Aorta (tissue), 5 donors: ENCODE measurements at places on chromosomes 12 and 14.

DNA sequence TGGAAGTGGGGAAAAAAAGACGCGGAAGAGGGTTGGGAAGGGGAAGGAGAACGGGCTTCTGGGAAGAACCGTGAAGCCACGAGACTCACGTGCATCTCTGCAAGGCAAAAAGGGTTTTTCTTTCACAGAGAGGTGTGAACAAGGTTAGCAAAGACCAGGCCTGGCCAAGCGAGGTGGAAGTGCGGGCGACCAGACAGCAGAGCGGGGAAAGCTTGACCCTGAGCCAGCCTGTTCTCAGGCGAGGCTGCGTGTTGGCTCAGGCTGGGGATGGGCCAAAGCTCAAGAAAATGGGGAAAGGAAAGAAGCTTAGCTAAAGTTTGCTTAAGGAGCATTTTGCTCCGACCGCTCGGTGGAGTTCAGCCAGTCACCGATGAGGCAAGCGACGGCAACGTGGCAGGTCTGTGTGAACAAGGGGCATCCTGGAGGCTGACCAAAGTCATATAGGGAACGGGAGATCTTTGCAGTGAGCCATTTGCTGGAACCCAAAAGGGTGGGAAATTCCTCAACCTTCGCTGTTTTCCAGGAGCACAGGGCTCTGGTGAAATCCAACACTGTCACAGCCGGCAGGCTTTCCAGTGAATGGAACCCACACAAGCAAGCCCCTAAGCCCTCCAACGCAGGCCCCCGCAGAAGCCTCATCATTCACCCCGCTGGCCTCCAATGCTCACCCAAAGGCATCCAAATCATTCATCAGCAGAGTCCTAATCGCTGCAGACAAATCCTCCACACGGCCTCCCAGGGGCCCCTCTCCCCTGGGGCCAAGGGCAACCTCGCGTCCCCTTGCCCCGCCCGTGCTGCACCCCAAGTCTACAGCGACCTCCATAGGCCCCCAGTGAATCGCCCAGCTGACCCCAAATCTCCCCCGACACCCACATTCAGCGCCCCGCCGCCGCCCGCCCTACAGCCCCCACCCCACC is 754 bp downstream of the ZNF605 start:
- peaks cover 4% of the 10 kb centered on the region for H3K4me1 ChIP-seq
- H3K27me3 ChIP-seq = no peaks in the 10 kb centered on the region
- H3K27ac ChIP-seq = peak overlapping the region; percentile 93
- peaks cover 1% of the 10 kb centered on the region for H3K36me3 ChIP-seq
- DNase-seq = peak; percentile 85
- peak overlapping the region; percentile 99 for H3K4me3 ChIP-seq

- H3K4me3 ChIP-seq = no peak overlapping the region
- no peaks in the 10 kb centered on the region for H3K36me3 ChIP-seq
- DNase-seq = no peak
- H3K27ac ChIP-seq = no peak overlapping the region
Observed at GRCh38 chr12:124147575-124147974, 147.3 kb upstream of the RFLNA start.

- DNase-seq = peak; percentile 67
- H3K4me3 ChIP-seq = no peak overlapping the region
- H3K4me1 ChIP-seq = no peaks in the 10 kb centered on the region
Observed at GRCh38 chr14:93716746-93717667, 71.3 kb downstream of the PRIMA1 start.

GRCh38 chr14:68318828-68319227 is 474.0 kb downstream of the ZFP36L1 start:
- peaks cover 2% of the 10 kb centered on the region for H3K4me1 ChIP-seq
- H3K36me3 ChIP-seq = no peaks in the 10 kb centered on the region
- H3K4me3 ChIP-seq = no peak overlapping the region
- H3K27ac ChIP-seq = no peak overlapping the region

DNA sequence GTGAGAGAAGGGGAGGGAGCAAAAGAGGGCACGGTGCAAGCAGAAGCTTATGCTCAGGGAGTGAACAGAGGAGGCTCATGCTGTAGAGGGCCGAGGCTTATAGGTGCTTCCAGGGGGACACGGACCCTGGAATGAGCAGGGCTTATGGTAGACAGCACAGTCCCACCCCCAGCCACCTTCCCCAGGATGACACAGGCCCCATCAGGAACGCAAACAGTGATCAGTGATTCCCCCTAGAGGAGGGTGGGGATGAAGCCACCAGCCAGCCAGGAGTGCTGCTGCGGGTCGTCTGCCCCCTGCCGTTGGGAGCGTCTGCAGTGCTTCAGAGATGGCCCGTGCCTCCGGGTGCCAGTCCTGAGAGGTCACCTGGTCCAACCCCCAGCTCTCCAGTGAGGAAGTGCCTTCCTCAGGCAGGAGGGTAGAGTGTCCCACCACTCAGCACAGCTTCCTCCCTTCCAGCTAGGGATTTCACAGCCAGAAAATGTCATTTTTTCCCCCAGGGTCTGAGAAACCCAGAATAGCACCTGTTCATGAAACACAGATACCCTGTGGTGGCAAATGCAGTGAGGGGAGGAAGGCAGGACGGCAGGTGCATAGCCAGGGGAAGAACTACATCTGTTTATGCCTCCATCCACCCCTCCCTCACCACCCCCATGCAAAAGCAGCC is 60.7 kb downstream of the SLC6A12 start:
- no peak overlapping the region for H3K4me3 ChIP-seq
- H3K27ac ChIP-seq = no peak overlapping the region
- no peaks in the 10 kb centered on the region for H3K4me1 ChIP-seq
- no peaks in the 10 kb centered on the region for H3K36me3 ChIP-seq
- peak; percentile 77 for DNase-seq

DNA sequence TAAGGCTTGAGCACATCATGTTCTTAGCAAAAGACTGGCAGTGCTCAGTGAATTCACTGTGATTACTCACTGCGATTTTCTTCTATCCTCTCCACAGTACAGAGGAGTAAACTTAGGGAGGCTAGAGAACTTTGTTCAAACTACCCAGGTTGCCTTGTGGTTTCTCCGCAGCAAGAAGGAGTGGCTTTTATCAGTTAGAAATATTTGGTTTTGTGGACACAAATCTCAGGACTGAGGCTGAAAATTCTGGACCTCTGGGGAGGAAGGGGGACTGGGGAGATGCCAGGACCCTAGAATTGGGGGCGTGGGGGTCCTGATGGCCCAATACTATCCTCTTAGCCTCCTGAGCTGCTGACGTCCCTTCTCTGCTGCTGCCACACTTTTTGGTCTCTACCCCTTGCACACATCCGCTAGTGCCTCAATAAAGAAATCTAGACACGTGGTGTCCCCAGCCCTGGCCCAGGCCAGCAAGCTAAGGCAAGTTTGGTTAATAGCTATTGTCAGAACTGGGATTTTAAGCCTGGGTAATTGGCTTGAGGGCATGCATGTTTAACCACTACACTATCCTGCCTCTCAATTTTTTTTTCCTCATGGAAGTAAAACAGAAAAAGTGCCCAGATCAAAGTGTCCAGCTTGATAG is 842 bp downstream of the OAS2 start:
- no peaks in the 10 kb centered on the region for H3K27me3 ChIP-seq
- peak overlapping the region; percentile 52 for H3K4me3 ChIP-seq
- no peaks in the 10 kb centered on the region for H3K36me3 ChIP-seq
- peak; percentile 62 for DNase-seq
- H3K27ac ChIP-seq = no peak overlapping the region
- H3K4me1 ChIP-seq = no peaks in the 10 kb centered on the region

- H3K4me3 ChIP-seq = no peak overlapping the region
- DNase-seq = no peak
- H3K4me1 ChIP-seq = no peaks in the 10 kb centered on the region
- no peaks in the 10 kb centered on the region for H3K27me3 ChIP-seq
- no peak overlapping the region for H3K27ac ChIP-seq
Observed at GRCh38 chr12:108985750-108986149, 35.1 kb downstream of the SVOP start.

DNA sequence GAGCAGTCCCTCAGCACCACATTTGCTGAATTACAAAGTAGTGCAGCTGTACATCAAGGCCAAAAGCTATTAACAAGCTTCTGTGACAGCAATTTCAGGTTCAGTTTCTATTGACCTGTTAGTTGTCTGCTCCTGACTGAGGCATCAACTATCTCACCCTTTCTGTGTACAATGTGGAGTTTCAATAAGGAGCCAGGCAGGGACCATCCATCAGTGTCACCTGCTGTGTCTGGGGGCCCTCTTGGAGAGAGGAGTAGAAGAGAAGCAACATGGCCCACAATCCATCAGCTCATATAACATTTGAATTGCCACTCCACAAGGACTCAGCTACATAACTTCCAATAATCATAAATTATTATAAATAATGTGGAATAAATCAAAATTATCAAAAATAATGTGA is 72.3 kb upstream of the CCDC196 start:
- H3K36me3 ChIP-seq = no peaks in the 10 kb centered on the region
- H3K4me3 ChIP-seq = no peak overlapping the region
- H3K4me1 ChIP-seq = no peaks in the 10 kb centered on the region
- no peak overlapping the region for H3K27ac ChIP-seq
- no peaks in the 10 kb centered on the region for H3K27me3 ChIP-seq
- DNase-seq = no peak

DNA sequence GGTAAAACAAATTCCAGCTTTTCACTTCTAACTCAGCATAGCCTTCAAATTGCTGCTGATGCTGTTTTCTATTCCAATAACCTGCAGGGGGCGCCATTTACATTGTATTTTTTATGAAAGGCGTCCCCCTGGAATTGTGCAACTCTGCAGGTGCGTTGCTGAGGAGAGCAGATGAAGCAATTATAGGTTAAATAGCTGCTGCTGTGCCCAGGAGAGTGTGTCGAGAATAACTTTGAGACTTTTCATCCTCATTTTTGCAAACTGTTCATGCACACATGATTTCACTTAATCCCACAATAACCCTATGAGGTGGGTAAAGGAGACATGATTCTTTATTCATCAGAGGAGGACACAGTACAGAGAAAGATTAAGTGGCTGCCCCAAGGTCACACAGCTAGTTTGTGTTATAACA is 75.7 kb downstream of the MYRFL start:
- no peak overlapping the region for H3K4me3 ChIP-seq
- DNase-seq = peak; percentile 79
- H3K36me3 ChIP-seq = no peaks in the 10 kb centered on the region
- H3K27ac ChIP-seq = no peak overlapping the region
- H3K27me3 ChIP-seq = no peaks in the 10 kb centered on the region
- H3K4me1 ChIP-seq = no peaks in the 10 kb centered on the region

DNA sequence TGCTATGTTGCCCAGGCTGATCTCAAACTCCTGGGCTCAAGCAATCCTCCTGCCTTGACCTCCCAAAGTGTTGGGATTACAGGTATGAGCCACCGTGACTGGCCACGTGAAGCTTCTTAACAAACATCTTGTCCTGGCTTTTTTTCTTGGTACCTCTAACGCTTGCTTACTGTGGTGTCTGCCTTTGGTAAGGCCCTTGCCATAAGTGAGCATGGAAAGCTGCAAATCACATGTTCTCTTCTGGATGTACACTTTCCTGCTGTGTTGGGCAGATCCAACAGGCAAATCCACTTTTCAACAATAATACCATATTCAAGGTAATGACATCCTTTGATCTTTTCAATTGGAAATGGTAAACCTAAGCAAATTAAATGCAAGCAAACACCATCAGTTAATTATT is 54.6 kb downstream of the ARF6 start:
- H3K27me3 ChIP-seq = no peaks in the 10 kb centered on the region
- no peak overlapping the region for H3K27ac ChIP-seq
- H3K4me3 ChIP-seq = no peak overlapping the region
- no peak for DNase-seq

DNA sequence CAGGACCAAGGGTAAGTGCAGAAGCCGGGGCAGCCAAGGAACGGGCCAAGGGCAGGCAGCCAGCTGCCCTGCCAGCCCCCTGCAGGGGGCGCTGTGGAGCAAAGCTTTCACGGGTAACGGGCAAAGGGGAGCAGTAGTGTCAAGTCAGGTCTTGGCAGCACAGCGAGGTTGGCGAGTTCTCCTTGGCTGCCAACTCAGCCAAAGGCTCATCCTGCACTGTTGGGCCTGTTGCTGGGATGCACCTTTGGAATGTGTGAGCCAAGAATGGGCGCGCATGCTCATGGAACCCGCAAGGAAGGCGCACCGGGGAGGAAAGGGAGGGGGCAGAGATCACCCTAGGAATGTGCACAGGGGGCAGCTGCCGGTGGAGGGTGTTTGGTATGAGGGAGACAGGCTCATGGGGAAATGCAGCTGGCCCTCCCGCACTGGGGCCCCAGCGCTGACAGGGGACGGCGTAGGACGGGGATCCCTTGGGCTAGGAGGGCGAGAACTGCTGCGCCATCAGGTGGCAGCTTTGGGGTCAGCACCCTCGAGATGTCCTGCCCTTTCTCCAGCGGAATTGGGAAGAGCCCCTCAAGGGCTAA is 138.0 kb downstream of the ASCL4 start:
- H3K4me3 ChIP-seq = no peak overlapping the region
- peaks cover 1% of the 10 kb centered on the region for H3K27me3 ChIP-seq
- peak; percentile 75 for DNase-seq
- no peaks in the 10 kb centered on the region for H3K36me3 ChIP-seq
- H3K27ac ChIP-seq = no peak overlapping the region
